Activated T-helper 1 cell treated with anti-CD3 and anti-CD28 coated beads, Interleukin-2, amount 50 U/mL, for 16 hours (primary cell): ENCODE measurements at places on chromosomes 6 and 20.
A peak's percentile ranks its signal among the peaks of the same experiment; 100 is the strongest.

DNA sequence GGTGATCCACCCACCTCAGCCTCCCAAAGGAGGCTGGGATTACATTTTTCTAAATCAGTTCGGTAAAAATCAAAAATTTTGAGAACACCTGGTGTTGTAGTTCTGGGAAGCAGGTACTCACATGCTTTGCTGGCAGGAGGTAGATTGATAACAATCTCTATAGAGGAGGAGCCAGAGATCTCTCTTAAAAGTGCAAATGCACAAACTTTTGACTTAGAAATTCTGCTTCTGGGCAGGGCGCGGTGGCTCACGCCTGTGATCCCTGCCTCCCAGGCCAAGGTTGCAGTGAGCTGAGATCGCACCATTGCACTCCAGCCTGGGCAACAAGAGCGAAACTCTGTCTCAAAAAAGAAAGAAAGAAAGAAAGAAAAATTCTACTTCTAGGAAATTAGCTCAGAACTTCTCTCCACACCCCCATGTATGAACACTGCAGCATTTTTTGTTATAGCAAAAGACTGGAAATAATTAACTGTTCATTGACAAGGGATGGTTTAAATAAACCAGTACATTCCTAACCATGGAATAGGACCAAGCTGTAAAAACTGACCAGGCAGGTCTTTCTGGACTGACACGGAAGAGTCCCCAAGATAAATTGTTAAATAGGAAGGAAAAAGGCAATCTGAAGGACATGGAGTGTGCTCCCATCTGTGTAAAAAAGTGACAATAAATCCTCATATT lies 14.4 kb upstream of the TRIB3 start:
- DNase-seq: no peak

DNA sequence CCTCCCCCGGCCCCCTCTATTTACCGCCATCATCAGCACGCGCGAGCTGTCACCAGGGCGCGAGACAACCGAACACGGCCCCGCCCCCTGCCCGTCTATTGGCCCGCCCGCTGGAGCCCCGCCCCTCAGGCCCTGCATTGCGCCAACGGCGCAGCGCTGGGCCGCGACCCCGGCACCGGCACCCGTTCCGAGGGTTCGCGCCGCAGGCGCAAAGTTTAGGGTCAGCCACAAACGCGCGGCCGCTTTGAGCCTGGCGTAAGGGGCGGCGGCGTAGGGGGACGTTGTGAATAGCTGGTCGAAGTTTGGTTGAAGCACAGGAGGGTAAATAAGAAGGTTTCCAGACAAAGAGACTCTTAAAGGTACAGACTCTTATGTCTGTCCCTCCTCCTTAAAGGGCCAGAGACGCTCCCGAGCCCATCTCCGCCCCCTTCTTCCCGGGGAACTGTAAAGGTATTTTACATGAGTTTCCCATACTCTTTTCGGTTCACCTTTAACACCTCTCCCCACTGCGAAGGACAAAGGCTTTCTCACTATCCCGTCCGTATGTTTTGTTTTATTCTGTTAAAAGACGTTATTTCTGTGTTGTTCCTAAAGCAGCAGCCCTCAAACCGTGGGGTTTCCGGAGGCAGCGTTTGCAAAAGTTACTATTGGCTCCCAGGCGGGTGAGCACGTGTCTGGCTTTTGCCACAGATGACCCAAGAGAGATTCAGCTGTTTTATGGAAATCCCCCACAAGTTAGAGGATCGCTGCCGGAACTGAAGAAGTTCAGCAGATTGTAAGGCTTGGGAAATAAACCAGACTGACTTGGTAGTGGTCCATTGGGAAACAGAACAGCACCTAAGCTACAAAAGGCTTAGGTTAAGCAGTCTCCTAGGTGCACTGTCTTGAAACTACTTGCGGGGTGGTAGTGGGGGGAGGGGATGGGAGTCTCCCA lies at the start of gene USP49:
TSS of gene USP49 (minus strand) at position 76 of the 934 bp plus-strand sequence. CDS start 88,392 bp downstream, outside the sequence.
- DNase-seq: peak; percentile 84

DNA sequence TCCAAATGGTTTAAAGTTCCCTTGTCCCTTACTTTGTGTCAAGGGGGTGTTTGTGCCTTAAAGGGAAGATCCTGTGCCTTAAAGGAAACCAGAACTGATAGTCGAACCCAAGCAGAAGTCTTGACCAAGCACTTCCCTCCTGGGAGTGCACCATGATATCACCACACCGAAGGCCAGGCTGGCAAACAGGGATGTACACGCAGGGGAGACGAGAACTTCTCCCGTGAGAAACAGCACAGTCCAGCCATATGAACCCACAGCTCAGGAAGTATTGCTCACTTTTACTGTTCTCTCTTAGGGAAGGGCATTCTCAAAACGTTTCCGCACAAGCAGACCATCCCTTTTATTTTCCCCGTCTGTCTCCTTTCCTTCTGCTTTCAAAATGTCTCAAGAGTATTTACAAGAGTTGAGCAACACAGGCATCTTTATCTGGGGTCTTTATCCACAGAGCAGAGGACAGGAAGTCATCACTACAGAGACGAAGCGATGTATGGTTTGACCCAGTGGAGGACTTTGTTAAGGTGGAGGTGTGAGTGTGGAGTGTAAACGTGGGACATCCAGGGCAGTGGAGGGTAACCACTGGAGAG lies 12.8 kb upstream of the SERPINB1 start:
- DNase-seq: no peak

DNA sequence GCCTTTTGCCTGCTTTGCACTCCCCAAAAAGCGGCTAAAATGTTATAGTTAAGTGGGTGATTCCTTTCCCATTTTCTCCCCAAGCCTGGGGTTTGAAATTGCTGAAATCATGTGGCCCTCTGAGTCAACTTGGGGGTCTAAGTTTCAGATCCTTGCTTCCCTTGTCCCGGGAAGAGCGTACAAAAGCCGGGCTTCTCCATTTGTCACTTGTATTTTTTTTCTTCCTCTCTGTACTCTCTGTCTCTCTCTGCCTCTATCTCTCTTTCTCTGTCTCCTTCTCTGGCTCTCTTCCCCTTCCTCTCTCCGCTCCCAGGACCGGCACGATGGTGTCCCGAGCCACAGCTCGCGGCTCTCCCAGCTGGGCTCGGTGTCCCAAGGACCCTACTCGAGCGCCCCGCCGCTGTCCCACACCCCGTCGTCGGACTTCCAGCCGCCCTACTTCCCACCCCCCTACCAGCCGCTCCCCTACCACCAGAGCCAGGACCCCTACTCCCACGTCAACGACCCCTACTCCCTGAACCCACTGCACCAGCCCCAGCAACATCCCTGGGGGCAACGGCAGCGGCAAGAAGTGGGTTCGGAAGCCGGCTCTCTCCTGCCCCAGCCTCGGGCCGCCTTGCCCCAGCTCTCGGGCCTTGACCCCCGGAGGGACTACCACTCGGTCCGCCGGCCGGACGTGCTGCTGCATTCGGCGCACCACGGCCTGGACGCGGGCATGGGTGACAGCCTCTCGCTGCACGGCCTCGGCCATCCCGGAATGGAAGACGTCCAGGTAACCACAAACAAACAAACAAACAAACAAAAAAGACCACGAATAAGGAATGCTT lies 4.6 kb downstream of the TFAP2B start:
- no peak for DNase-seq

DNA sequence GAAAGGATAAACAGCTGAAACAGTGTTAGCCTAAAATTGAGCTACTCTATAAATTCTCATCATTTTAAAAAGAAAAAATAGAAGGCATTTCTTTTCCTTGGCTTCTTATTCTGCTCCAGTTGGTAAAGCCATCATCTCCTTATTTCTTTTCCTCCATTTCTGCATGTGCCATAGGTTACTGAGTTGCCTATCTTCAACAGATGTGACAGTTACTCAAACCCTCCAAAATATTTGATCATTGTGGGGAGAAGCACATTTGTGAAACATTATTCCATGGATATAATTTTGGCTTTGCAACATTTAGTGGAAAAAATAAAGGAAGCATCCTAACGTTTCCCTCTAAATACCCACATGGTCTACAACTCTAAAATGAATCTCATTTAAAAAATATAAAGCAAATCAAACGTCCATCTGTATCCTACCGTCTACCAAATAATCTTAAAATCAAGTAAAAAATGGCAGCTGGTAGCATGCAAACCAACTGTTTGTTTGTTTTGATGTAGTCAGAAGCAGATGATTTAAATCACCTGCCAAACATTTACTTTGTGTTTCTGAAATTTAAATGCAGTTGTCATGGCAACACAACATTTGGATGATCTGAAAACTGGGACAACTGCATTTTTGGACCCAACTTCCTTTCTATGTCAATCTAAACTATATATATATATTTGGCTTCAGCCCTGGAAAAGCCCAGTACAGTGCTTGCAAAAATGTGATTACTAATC lies 16.8 kb upstream of the SNX9 start:
- no peak for DNase-seq

- no peak for DNase-seq
Observed at GRCh38 chr6:75368151-75368779, 83.7 kb upstream of the TMEM30A start.

DNA sequence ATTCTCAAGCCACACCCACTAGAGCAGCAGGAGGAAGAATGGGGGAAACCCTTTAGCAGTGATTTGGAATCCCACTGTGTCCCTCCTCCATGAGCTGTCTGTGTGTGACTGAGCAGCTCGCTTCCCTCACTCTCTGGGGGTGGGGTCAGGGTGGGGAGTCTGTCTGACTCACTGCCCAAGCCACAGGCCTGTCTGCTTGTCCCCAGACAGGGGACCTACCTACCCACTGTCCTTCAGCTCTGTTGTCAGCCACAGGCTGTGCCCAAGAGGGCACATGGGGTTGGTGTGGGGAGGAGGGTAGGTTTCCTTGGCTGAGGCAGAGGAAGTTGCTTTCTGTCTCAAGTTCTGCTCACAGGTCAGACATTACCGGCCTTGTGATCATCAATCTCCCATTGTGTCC lies 127.0 kb downstream of the MAFB start:
- DNase-seq: no peak

DNA sequence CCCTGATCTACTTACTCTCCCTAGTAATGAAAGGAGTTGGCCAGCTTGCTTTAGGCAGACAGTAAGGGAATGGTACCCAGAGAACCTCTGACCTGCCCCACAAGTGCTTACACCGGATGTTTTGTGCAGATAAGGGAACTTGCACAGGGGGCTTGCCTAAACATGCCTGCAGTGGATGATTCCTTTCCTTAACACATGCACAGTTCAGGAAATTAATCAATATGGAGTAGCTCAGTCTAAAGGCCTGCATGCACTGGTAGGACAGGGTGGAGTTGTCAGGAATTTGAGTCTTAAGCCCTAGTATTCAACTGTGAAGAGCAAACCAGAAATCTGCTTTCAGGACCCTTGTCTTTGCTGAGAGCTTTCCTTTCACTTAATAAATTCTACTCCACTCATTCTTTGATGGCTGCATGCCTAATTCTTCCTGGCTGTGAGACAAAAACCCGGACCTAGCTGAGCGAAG lies 3.9 kb upstream of the TRIM38 start:
- DNase-seq: no peak

GRCh38 chr20:11086970-11087369 lies 413.2 kb upstream of the JAG1 start:
- DNase-seq: no peak

DNA sequence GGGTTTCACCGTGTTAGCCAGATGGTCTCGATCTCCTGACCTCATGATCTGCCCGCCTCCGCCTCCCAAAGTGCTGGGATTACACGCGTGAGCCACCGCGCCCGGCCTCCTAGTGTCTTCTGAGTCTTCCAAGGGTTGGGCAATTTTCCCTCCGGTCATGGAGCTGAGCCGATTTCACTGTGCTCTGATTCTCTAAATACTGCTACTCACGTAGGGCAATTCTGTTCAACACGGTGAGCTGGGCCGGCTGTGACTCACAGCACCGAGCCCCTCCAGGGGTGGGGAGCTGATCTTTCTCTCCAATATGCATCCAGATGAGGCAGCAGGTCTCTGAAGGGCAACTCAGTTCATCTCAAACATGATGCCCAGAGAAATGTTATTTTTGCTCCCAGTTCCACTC lies 71.6 kb upstream of the CD93 start:
- no peak for DNase-seq

- DNase-seq: no peak
Observed at GRCh38 chr6:11243861-11244260, 11.4 kb upstream of the NEDD9 start.

DNA sequence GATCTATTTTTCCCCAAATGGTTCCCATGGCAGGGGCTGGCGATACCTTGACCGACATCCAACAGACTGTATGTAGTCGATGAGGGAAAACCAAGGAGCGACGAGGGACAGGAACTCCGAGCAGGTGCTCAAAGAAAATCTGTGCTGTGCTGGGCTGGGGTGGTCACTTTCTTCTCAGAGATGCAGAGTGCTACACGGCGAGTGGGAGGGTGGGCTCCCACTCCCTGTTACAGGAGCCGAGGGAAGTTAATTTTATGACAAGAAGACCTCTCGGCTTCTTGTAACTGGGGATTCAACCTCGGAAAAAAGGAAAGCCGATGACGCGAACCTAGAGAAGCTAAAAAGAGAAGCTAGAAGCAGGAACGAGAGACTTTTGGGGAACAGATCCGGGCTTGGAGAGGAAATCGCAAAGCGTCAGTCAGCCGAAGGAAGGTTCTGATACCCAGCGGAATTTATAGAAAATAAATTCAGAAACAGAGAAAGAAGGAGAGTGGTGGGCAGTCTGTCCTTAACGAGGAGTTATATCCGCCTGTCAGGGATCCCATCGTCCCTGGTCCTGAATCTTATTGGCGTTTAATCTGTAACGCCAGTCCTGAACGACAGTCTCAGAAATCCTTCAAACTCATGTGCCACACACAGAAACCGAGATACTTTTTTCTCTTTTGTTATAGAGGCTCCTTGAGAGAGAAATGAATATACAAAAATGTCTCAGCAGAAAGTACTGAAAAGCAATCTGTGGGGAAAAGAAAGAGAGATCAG lies 84.6 kb upstream of the ZNF322 start:
- DNase-seq: no peak

- no peak for DNase-seq
Observed at GRCh38 chr20:13294522-13294921, 73.4 kb downstream of the ISM1 start.

- no peak for DNase-seq
Observed at GRCh38 chr6:158253248-158253647, 59.0 kb upstream of the TULP4 start.

DNA sequence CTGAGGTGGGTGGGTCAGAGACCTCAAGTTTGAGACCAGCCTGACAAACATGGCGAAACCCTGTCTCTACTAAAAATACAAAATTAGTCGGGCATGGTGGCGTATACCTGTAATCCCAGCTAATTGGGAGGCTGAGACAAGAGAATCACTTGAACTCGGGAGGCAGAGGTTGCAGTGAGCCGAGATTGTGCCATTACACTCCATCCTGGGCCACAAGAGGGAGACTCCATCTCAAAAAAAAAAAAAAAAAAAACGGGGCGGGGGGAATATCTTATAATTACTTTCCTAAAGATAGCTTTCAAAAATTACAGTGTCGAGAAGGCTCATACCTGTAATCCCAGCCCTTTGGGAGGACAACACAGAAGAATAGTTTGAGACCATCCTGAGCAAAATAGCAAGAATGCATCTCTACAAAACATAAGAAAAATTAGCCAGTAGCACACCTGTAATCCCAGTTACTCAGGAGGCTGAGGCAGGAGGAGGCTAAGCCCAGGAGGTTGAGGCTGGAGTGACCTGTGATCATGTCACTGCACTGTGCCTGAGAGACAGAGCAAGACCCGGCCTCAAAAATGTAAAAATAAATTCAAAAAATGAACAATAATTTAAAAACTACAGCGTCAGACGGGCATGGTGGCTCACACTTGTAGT lies 25.8 kb downstream of the CBFA2T2 start:
- no peak for DNase-seq

- no peak for DNase-seq
Observed at GRCh38 chr6:27830212-27830599, 82.0 kb downstream of the OR2B2 start.

- no peak for DNase-seq
Observed at GRCh38 chr6:77456531-77457248, 6.6 kb downstream of the HTR1B start.

- no peak for DNase-seq
Observed at GRCh38 chr6:36104836-36105235, 25.5 kb upstream of the MAPK13 start.

- DNase-seq: no peak
Observed at GRCh38 chr20:54140067-54140466, 33.7 kb downstream of the CYP24A1 start.
